ENCODE measurements at places on chromosomes 11 and 22.

DNA sequence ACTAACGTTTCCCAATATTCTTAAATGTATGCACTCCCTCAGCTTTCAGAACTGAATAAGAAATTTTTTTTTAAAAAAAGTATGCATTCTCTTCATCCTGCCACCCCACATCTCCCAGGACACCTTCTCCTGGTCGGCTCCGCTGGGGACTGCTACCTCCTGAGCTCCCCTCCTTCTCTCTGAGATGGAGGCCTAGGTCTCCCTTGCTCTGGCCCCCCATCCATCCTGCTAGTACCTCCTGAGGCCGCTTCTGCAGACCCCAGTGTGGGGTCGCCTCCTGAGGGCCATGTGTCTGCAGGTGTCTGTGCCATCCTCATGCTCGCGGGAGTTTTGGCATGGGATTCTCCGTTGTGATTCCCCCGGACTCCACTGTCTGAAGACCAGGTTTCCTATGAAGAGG, 27.8 kb downstream of the FAM118A start:
- DNase-seq = no peak

GRCh38 chr11:104876324-104876723, 21.9 kb downstream of the CASP12 start:
- DNase-seq = no peak

DNA sequence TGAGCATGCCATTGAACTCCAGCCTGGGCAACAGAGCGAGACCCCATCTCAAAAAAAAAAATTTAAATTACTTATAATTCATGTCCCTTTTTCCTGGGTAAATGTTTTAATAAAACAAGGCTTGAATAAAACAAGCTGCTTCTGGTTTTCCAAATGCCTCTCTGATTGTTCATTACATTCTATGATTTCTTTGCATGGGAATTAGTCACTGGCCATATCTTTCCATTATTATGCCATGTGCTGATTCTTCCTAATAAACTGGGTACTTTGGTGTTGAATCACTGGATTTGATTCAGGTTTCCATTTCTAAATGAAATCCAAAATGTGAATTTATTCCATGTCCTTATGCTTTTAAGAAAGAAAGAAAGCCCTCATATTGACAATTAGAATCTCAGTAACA, 42.6 kb downstream of the ZNF215 start:
- DNase-seq = no peak

DNA sequence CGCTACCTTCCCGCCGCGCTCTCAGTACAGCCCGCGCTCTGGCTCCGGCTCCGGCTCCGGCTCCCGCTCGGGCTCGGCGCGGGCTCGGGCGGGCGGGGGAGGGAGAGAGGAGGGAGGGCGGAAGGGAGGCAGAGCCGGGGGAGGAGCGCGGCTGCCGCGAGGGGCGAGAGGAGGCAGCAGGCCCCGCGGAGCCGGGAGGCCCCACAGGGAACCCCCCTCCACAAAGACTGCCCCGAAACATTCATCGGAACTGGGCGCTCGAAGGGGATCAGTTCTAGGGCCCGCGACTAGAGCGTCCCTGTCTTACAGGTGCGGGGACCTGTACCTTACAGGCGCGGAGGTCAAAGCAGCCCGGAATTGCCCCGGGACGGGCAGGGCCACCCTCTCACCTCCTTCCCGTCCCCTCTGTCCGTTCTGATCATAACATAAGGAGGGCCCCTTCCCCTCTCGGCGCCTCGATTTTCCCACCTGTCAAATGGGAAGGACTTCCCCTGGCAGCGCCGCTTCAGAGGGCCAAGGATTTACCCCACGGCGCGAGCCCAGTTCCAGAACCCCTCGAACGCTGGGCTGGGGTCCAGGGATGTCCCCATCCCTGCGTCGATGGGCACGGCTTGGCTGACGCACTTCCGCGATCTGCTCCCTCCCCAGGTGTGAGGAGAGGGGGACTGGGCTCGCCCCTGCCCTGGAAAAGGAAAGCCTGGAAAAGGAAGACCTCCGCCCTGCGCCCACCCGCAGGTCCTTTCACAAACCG, at the start of gene SHISA8:
Gene SHISA8, minus strand, starts transcription at position 40 of the 751 bp plus-strand sequence. CDS start 407 bp downstream, outside the sequence.
- peak; percentile 55 for DNase-seq

DNA sequence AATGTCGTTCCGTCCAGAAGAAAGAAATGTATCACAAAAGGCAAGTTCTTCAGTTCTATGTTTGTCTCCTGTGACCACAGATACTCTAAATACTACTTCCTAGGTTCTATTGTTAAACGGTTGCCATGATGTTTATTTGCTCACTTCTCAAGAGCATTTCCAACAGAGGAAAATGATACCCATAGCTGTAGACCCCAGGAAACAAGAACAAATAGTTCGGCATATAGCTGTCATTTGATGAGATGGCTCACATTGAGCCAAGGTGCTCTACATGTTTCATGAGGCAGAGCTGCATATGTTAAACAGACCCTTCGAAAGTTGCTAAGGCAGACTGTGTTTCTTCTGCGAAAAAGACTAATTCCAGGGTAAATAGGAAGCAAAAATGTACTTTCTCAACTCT, 15.4 kb upstream of the ANGPTL5 start:
- DNase-seq = no peak

GRCh38 chr11:128549256-128549944, 38.0 kb downstream of the ETS1 start:
- no peak for DNase-seq

- DNase-seq = no peak
Observed at GRCh38 chr11:125390946-125391345, 105.1 kb downstream of the FEZ1 start.

- no peak for DNase-seq
Observed at GRCh38 chr11:132187814-132188213, 817.4 kb downstream of the NTM start.

DNA sequence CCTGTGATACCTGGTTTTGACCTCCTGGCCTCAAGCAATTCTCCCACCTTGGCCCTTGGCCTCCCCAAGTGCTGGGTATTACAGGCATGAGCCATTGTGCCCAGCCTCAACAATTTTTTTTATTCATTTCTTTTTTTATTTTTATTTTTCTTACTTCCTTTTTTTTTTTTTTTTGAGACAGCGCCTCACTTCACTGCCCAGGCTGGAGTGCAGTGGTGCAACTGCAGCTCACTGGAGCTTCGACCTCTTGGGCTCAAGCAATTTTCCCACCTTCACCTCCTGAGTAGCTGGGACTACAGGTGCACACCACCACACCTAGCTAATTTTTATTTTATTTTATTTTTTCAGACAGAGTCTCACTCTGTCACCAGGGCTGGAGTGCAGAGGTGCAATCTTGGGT, 25.5 kb upstream of the CECR2 start:
- no peak for DNase-seq

- no peak for DNase-seq
Observed at GRCh38 chr11:134390706-134391569, 21.1 kb downstream of the B3GAT1 start.

GRCh38 chr11:102422817-102423712, 29.5 kb downstream of the TMEM123 start:
- no peak for DNase-seq

DNA sequence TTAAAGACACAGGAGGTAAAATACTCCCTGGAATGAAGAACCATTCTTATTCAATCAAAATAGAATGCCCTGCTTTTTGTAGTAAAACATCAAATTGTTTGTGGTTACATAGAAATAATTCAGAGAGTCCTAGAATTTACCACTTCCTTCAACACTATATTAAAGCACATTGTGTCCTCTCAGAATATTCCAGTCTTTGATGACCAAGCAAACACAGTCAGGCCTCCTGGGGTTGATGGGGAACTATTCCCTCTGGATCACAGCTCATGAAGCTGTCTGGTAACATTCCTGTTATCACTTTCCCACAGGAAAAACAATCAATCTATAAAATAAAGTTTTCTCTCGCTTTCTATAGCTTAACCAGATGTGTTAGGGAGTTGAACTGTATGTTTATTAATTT, 389.3 kb downstream of the KCNA4 start:
- DNase-seq = no peak

- DNase-seq = no peak
Observed at GRCh38 chr11:82731691-82732277, 1.9 kb downstream of the FAM181B start.

DNA sequence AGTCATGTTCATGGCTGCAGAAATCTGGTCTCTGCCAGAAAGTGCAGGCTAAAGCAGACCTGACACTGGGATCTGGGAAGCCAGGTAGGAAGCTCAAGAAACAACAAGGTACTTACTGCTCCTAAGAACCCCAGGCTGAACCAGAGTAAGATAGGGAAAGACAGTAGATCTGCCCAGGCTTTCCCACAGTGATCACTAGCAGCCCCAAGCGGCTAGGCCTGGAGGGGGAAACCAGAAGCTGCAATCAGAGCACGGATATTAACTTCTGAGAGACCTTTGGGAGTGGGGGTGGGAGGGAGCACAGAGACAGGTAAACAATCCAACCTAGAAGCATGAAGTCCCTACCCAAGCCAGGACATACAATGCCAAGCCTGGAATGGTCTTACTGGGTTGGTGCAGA, 135.2 kb upstream of the C11orf58 start:
- DNase-seq = no peak

DNA sequence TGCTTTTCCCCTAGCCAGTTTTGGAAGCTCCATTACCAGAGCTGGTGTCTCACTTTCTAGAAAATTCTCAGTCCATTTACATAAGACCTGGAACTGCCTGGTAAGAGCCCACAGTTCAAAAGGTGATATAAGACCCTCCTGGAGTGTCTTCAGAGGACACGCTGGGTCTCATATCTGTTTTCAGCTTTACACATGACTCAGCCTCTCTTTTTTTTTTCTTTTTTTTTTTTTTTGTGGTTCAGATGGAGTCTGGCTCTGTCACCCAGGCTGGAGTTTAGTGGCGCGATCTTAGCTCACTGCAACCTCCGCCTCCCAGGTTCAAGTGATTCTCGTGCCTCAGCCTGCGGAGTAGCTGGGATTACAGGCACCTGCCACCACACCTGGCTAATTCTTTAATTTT, 30.7 kb downstream of the WEE1 start:
- DNase-seq = no peak

DNA sequence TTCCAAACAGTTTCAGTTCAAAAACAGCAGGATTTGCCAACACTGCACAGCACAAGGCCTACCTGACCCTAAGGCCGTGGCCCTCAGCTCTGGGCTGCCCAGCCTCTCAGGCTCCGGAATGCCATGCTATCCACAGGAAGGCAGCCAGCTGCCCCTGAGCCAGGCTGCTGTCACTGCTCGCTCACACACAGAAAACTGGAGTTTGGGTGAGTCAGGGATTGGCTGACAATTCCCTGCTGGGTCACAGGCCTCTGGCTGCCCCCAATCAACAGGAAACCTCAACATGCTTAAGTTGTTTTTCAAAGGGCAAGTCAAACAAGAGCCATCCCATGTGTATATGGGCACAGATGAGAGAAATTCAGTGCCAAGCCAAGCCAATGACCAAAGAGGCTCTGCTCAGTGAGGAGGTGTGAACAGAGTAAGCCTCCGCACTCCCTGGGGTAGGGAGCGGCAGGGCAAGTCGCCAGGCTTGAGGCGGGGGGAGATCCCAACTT, 50.2 kb downstream of the RPL27A start:
- DNase-seq = no peak

DNA sequence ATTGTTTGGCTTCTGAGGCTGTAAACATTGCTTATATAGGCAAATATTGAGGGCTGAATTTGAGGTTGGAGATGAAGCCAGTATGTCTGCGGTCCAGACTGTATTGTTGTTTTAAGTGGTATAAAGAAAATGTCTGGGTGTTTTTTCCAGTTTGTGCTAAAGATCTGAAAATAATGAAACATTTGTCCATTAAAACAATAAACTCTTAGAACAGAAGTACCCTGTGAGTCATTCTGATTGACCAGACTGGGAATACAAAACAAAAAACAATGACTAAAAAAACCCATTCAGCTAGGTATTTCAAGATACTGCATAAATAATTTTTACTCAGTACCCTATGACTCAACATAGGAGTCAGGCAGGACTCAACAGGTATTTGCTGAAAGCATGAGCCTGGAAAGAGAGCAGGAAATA, 20.4 kb downstream of the ALKBH8 start:
- DNase-seq = no peak

DNA sequence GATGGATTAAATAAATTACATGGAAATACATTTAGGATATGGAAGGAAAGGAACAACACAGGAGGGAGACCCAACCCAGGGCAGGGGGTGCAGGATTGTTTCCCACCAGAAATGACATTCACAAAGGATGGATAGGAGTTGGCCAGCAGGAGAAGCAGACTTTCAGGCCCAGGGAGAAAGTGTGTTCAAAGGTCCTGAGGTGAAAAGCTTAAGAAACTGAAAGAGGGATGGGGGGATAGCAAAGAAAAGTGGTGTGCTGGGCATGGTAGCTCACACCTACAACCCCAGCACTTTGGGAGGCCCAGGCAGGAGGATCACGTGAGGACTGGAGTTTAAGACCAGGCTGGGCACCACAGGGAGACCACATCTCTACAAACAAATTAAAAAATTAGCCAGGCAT, 16.6 kb upstream of the ADA2 start:
- no peak for DNase-seq

- peak; percentile 63 for DNase-seq
Observed at GRCh38 chr11:61071208-61071681, 31.0 kb upstream of the CD5 start.

- no peak for DNase-seq
Observed at GRCh38 chr22:25775531-25775930, 33.5 kb downstream of the MYO18B start.

- DNase-seq = no peak
Observed at GRCh38 chr11:2571598-2572281, 126.9 kb downstream of the KCNQ1 start.

DNA sequence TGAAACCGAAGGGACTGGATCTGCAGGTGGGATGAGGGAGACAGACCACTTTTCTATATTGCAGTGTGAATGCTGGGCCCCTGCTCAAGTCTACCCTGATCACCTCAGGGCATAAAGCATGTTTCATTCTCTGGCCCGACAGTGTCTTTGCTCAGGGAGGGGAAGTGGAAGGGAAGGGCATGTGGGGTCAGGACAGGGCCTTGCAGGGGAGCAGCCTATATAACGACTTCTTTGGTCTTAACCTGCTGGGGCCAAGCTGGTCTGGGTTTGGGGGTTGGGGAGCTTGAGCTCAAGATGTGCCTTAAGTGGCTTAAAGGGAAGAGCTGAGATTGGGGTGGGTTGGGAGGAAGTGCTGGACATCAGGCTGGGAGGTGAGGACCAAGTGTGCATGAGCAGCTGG, 86.4 kb downstream of the GDPD4 start:
- no peak for DNase-seq

GRCh38 chr11:130485983-130486382, 37.5 kb downstream of the ADAMTS15 start:
- no peak for DNase-seq

DNA sequence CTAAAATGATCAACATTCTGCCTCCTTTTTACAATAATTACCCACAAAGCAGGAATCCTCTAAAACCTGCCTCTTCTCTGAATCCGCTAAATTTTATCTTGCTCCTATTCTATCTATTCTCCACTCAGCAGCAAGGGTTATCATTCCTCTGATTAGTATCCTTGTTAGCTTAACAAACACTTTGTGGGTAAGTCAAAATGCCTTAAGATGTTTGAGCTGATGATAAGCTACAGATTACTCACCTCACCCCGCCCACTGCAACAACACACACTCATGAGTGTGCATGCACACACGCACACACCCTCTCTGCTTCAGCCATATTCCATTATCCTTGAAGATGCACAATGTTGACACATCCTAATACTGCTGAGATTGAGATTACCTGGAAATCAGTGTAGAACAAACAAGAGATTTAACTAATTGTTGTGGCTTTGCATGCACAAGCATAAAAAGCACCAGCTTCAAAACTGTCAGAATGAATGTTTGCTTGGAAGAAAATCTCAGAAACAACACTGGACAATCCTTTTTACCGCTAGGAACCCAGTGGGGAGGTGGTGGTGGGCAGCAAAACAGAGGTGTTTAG, 130.9 kb downstream of the BBOX1 start:
- no peak for DNase-seq

All from stimulated activated CD4-positive, alpha-beta T cell treated with anti-CD3 and anti-CD28 coated beads, Interleukin-4, amount 100 ng/mL, for 24 hours (primary cell).